Thyroid gland (tissue), 4 donors: ENCODE measurements at places on chromosomes 2 and 18. TPM values are rescaled to one million over a fixed set of nuclear protein-coding genes. Genes with fewer than 3 reads are reported as not detected.

DNA sequence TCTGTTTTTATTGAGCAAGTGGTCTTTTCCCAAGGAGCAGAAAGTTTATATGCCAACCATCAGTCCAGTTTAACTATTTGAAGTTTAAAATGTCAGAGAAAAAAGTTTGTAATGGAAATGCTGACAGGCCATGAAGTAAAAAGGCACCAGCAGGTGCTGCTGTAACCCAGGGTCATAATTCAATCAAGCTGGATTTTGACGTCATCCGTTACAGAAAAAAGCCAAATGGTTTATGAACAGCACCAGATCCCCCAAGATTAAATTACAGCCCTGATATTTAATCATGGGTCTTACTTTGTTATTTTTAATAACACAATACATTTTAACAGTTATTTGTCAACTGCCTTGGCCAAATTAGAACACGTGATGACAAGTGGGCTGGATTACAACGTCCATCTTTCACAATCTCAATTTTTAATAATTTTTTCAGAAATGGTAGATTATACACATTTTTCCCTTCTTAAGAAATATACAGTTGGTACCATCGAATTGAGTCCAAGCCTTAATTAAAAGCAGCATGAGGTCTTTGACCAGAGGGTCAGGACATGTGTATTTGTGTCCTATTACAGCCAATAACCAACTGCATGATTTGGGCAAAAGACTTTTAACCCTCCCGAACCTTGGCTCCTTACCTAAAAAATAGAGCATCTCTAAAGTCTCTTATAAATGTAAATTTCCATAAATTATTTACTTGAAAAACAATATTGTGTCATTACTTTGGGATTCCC, 10.0 kb downstream of the TCF4 start:
- H3K27me3 ChIP-seq: no peaks in the 10 kb centered on the region
- no peaks in the 10 kb centered on the region for H3K4me1 ChIP-seq
- H3K36me3 ChIP-seq: no peaks in the 10 kb centered on the region

- no peak overlapping the region for H3K4me3 ChIP-seq
- H3K27ac ChIP-seq: no peak overlapping the region
- H3K4me1 ChIP-seq: no peaks in the 10 kb centered on the region
- DNase-seq: no peak
- no peaks in the 10 kb centered on the region for H3K36me3 ChIP-seq
These were observed 442.8 kb downstream of the ZNF516 start for GRCh38 chr18:76052227-76052595.

DNA sequence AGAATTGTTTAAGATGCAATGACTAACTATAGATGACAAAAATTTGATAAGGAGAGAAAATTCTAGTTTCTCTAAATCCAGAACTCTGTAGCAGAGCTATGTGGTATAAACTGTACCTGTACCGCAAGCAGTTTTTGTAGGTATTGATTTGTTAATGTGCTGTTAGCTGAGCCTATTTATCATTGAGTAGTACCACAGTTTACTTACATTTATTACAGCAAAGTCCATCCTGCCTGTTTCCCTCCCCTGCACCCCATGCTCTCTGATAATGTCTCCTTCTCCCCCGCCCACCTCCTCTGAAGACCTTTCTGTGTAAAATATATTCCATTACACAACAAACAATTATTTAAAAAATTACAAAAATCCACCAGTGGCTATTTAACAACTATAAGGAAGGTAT, 170.6 kb downstream of the RNF152 start:
- no peak for DNase-seq
- H3K36me3 ChIP-seq: no peaks in the 10 kb centered on the region
- no peaks in the 10 kb centered on the region for H3K4me1 ChIP-seq
- H3K27ac ChIP-seq: no peak overlapping the region
- H3K27me3 ChIP-seq: no peaks in the 10 kb centered on the region

- H3K4me1 ChIP-seq: no peaks in the 10 kb centered on the region
- no peak overlapping the region for H3K4me3 ChIP-seq
- H3K27ac ChIP-seq: no peak overlapping the region
- no peaks in the 10 kb centered on the region for H3K36me3 ChIP-seq
- DNase-seq: no peak
These were observed 14.9 kb downstream of the ESPNL start for GRCh38 chr2:238114851-238115660.

- peaks cover 14% of the 10 kb centered on the region for H3K4me1 ChIP-seq
- H3K27me3 ChIP-seq: no peaks in the 10 kb centered on the region
- H3K27ac ChIP-seq: no peak overlapping the region
- DNase-seq: no peak
These were observed 5.4 kb downstream of the GALM start for GRCh38 chr2:38671303-38671702.

DNA sequence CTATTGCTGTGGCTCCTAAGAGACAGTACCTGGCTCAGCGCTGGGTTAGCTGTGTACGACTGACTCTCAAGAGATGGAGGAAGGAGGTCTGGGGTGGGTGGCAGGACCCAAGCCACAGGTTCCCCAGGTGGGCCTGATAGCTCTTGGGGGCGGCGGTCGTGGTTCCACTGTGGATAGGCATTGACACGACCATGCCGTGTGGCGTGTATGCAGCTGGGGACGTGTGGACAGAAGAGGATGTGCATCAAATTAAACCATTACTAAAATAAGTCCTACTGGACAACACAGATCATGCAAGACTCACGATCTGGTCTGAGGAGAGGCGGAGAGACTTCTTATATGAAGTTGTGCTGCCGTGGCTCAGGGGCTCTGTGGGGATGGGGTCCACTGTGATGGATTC, 78.1 kb downstream of the EMILIN2 start:
- no peaks in the 10 kb centered on the region for H3K27me3 ChIP-seq
- no peak overlapping the region for H3K27ac ChIP-seq
- no peak overlapping the region for H3K4me3 ChIP-seq
- peaks cover 40% of the 10 kb centered on the region for H3K36me3 ChIP-seq
- DNase-seq: no peak
- H3K4me1 ChIP-seq: no peaks in the 10 kb centered on the region

- no peak overlapping the region for H3K4me3 ChIP-seq
- H3K36me3 ChIP-seq: no peaks in the 10 kb centered on the region
- H3K27ac ChIP-seq: no peak overlapping the region
- no peaks in the 10 kb centered on the region for H3K27me3 ChIP-seq
- peaks cover 11% of the 10 kb centered on the region for H3K4me1 ChIP-seq
These were observed 93.9 kb downstream of the INHBB start for GRCh38 chr2:120439637-120440384.

- DNase-seq: peak; percentile 23
- no peak overlapping the region for H3K27ac ChIP-seq
- no peaks in the 10 kb centered on the region for H3K27me3 ChIP-seq
- peaks cover 29% of the 10 kb centered on the region for H3K4me1 ChIP-seq
- H3K36me3 ChIP-seq: no peaks in the 10 kb centered on the region
These were observed 75.8 kb downstream of the SDC1 start for GRCh38 chr2:20148923-20149702.

GRCh38 chr2:67268797-67269196, 128.3 kb upstream of the ETAA1 start:
- no peaks in the 10 kb centered on the region for H3K4me1 ChIP-seq
- H3K36me3 ChIP-seq: no peaks in the 10 kb centered on the region
- H3K27me3 ChIP-seq: no peaks in the 10 kb centered on the region
- no peak for DNase-seq

DNA sequence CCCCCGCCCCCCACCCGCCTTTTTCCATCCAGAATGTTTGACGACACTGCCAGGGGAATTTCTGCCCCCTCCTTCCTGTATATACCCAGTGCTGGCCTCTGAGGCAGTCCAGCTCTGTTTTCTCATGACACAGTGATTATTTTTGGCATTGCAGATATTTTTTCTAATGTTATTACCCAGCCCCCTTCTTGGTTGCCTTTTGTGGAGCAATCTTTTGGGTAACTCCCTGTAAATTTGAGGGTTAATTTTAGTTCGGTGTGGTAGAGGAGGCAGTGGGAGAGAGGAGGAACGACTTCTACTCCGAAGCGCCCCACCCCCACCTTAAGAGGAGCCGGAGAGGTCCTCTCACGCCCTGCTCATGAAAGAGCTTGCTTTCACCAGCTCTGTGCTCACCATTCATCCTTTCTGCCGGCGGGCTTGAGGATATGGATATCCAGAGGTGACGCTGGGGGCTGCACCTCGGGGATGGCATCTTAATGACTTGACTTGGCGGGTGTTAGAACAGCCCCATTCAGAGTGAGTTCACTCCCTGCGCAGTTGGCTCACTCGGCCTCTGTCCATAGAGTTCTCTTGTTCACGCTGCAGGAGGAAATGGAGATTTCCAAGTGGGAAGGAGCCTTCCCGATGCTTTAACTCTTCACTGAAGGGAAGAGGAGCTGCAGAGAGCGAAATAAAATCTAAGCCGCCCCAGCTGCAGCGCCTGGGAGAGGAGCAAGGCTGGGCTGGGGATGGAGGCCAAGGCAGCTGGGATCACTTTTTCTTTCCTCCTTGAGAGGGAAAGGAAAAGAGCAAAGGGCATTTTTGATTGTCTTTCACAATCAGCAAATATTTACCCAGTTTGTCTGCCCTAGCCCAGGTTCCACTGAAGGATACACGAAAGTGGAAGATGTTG, 38.4 kb downstream of the EPAS1 start:
- no peaks in the 10 kb centered on the region for H3K36me3 ChIP-seq
- no peak overlapping the region for H3K4me3 ChIP-seq
- peak; percentile 58 for DNase-seq
- no peaks in the 10 kb centered on the region for H3K27me3 ChIP-seq

DNA sequence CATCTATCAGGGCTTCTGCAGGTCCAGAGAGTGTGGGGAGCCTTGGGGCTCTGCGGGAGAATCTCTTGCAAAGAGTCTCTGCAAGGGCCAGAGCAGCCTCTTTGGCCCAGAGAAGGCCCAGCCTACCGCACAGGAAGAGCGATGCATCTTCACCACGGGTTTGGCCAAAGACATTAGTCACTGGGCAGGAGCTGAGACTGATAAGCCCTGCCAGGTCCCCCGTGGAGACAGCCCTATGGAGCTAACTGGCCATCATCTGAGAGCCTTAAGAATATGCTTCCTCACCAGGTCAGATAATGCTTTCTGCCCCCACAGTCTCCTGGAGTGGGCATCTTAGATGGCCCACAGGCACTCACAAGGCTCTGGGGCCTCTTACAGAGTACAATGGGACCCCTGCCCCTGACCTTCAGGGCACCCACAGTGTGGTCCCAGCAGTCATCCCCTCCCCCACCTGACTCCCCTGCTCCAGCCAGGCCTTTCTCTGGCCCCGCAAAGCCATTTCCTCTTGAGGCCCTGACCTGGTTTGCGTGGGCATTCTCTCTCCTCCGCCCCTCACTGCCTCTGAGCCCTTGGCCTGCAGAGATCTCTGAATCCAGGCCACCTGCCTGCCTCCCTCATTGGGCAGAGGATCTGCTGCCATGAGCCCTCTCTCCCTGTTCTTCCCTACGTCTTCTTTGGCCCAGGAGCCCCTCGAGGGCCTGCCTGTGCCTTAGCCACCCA, 31.9 kb upstream of the MAPRE3 start:
- no peaks in the 10 kb centered on the region for H3K27me3 ChIP-seq
- H3K27ac ChIP-seq: no peak overlapping the region
- DNase-seq: no peak

DNA sequence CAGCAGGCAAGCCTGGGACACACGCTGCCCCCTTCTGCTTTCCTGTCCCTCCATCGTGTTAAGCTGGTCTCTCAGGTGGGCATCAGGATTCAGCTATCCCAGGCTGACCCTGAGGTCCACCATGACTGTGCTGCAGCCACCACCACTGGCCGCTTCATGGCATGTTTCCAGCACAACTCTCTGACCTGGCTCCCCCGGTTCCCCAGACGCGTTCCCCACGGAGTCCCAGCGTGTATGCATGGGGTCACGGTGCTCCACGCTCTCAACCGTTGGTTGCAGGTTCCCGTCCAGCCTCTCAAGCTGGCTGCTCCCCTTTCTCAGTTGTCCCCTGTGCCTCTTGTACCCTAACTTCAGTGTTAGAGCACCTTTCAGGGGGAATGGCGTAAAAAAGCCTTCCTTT, 20.3 kb downstream of the HPCAL1 start:
- peaks cover 11% of the 10 kb centered on the region for H3K4me1 ChIP-seq
- no peaks in the 10 kb centered on the region for H3K27me3 ChIP-seq
- no peak overlapping the region for H3K27ac ChIP-seq
- no peak for DNase-seq

DNA sequence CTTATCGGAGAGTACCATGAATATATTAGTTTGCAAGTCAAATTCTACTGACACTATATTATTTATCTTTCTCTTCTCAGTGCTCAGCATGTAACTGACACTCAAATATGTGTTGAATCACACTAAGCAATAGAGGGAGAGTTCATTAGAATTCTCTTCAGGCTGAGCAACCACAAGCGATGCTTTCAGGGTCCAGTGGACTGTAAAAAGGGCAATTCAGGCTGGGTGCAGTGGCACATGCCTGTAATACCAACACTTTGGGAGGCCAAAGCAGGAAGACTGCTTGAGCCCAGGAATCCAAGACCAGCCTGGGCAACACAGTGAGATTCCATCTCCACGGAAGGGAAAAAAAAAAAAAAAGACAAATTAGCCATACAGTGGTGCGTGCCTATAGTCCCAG, 16.3 kb downstream of the PDE6D start:
- H3K27me3 ChIP-seq: no peaks in the 10 kb centered on the region
- no peak overlapping the region for H3K4me3 ChIP-seq
- H3K4me1 ChIP-seq: no peaks in the 10 kb centered on the region
- no peak for DNase-seq

GRCh38 chr2:119109866-119110265, 48.7 kb downstream of the C1QL2 start:
- DNase-seq: no peak
- H3K27me3 ChIP-seq: no peaks in the 10 kb centered on the region
- no peaks in the 10 kb centered on the region for H3K4me1 ChIP-seq

- H3K4me1 ChIP-seq: peaks cover 13% of the 10 kb centered on the region
- no peak overlapping the region for H3K27ac ChIP-seq
- H3K4me3 ChIP-seq: no peak overlapping the region
- DNase-seq: no peak
These were observed 15.5 kb upstream of the DUSP19 start for GRCh38 chr2:183063083-183063482.

- no peaks in the 10 kb centered on the region for H3K36me3 ChIP-seq
- H3K27ac ChIP-seq: no peak overlapping the region
- H3K27me3 ChIP-seq: no peaks in the 10 kb centered on the region
- H3K4me1 ChIP-seq: no peaks in the 10 kb centered on the region
These were observed 112.4 kb downstream of the MIB1 start for GRCh38 chr18:21853016-21853415.

- H3K36me3 ChIP-seq: no peaks in the 10 kb centered on the region
- peaks cover 46% of the 10 kb centered on the region for H3K4me1 ChIP-seq
- no peak for DNase-seq
- H3K27ac ChIP-seq: peak overlapping the region; percentile 91
- no peaks in the 10 kb centered on the region for H3K27me3 ChIP-seq
- no peak overlapping the region for H3K4me3 ChIP-seq
These were observed 10.8 kb downstream of the SNED1 start for GRCh38 chr2:241009191-241009590.

GRCh38 chr2:60366135-60366712, 187.2 kb downstream of the BCL11A start:
- no peaks in the 10 kb centered on the region for H3K36me3 ChIP-seq
- H3K4me3 ChIP-seq: no peak overlapping the region
- no peaks in the 10 kb centered on the region for H3K4me1 ChIP-seq

- H3K27me3 ChIP-seq: no peaks in the 10 kb centered on the region
- no peak for DNase-seq
These were observed 255.3 kb downstream of the NR4A2 start for GRCh38 chr2:156077041-156077742.

GRCh38 chr18:421247-422155, 79.0 kb downstream of the COLEC12 start:
- no peak overlapping the region for H3K27ac ChIP-seq
- H3K27me3 ChIP-seq: no peaks in the 10 kb centered on the region
- no peaks in the 10 kb centered on the region for H3K36me3 ChIP-seq
- H3K4me3 ChIP-seq: no peak overlapping the region
- no peaks in the 10 kb centered on the region for H3K4me1 ChIP-seq

Gene HRH4
- not detected for total RNA-seq

Gene C2orf66
- not detected for total RNA-seq

Gene CXCR2
- total RNA-seq: 0.59 TPM

Gene EPB41L3
- 27.3 TPM for total RNA-seq

Gene CAPN14
- 0.15 TPM for total RNA-seq

Gene SLC9A2
- 0.33 TPM for total RNA-seq

Gene SIX3
- total RNA-seq: not detected

Gene OTOF
- total RNA-seq: not detected

Gene TNFRSF11A
- 3.3 TPM for total RNA-seq

Gene RAB6D
- not detected for total RNA-seq
